ENCODE measurements at places on chromosomes 7 and 10.
A peak's percentile ranks its signal among the peaks of the same experiment; 100 is the strongest.

DNA sequence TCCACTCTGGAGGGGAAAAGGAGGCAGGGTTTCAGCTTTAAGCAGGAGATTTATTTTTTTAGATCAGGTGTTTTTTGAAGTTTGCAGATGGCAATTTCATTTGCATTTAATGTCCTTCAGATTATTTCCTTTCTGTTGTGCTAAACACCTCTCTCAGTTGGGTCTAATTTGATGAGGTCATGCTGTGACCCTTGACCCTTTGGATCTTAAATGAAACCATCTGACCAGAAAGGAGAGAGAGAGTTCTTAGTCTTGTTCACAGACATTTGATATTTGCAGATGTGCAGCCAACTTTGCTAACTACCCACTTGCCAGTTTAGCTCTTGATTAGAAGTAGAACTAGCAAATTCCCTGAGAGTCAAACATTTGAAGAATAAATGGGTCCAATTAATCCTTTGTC is 101.5 kb upstream of the RAB11FIP2 start:
- ATAC-seq = no peak

- ATAC-seq = no peak
Observed at GRCh38 chr10:112955582-112956421, 5.8 kb downstream of the TCF7L2 start.

- no peak for ATAC-seq
Observed at GRCh38 chr7:41316410-41316809, 386.5 kb downstream of the INHBA start.

DNA sequence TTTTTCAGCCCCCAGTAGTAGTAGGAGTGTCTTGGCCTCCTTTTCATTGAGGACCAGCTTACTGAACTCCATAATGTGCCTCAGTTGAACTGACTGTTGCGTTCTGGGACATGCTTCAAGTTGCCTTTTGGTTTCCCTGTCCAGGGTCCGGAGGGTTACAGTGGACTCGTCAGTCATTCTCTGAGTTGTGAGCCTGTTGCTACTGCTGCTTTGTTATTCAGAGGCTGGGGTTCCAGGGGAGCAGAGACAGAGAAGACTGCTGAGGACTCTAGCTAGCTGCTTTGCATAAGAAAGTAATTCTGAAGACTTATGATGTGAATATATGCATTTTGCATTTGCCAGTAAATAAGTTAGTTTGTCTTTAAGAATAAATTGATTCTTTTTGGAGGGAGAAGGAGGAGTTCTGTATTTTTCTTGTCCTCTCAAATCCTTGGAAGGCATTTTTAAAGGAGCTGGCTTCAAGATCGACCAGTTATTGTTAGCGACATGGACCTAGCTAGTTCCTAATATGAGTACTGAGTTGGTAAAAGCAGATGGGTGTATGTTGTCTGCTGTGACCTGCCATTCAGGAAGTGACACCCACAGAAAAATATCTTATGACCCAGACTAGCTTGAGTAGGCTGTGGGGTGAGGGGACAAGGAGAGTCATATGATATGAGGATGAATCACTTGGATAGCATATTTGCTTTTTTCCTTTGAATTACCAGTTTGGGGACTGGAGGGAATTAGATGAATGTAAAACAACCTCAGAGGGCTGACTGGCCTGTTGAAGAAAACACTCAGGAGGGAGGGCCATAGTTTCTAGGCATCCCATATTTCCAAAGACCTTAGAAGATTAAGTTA is 8.3 kb downstream of the PI4K2A start:
- ATAC-seq = peak; percentile 93

All from motor neuron (in vitro differentiated cells).